ENCODE measurements at places on chromosomes 2 and 18. TPM values are rescaled to one million over a fixed set of nuclear protein-coding genes. Genes with fewer than 3 reads are reported as not detected.

DNA sequence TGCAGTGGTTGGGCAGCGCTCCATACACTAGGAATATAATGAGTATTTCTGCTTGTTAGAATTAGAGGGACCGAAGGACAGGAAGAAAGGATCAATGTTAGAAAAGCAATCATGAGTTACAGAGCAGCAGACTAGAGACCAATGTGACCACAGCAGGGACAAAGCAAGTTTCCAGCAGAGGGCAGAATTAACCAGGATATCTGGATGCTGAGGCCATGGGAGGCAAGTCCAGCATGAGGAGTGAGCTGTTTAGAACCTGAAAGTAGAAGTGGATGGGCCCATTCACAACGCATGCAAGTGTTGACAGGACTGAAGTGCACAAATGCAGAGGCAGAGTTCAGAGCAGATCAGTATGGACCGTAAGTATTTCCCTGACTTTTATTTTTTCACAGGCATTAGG, 910.4 kb upstream of the GYPC start:
- peak; percentile 48 for DNase-seq

GRCh38 chr2:224570328-224570993, 14.7 kb downstream of the CUL3 start:
- DNase-seq, result no peak

GRCh38 chr2:58032764-58033080, 13.9 kb upstream of the VRK2 start:
- DNase-seq, result no peak

DNA sequence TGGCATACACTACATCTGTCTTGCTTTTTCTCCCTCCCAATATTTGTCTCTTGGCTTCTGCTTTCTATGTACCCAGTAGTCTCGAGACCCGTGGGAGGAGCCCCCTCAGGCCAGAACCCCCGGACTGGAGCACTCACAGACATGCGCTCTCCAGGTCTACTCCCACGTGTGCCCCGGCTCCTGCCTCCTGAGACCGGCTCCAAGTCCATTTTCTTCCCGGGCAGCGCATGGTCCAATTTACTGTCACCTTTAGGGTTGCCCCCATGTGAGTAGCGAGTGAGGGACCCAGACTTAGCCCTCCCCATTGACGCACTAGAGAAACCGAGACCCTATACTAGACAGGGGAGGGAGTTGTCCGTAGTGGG, 11.8 kb upstream of the TEX51 start:
- DNase-seq, result no peak

DNA sequence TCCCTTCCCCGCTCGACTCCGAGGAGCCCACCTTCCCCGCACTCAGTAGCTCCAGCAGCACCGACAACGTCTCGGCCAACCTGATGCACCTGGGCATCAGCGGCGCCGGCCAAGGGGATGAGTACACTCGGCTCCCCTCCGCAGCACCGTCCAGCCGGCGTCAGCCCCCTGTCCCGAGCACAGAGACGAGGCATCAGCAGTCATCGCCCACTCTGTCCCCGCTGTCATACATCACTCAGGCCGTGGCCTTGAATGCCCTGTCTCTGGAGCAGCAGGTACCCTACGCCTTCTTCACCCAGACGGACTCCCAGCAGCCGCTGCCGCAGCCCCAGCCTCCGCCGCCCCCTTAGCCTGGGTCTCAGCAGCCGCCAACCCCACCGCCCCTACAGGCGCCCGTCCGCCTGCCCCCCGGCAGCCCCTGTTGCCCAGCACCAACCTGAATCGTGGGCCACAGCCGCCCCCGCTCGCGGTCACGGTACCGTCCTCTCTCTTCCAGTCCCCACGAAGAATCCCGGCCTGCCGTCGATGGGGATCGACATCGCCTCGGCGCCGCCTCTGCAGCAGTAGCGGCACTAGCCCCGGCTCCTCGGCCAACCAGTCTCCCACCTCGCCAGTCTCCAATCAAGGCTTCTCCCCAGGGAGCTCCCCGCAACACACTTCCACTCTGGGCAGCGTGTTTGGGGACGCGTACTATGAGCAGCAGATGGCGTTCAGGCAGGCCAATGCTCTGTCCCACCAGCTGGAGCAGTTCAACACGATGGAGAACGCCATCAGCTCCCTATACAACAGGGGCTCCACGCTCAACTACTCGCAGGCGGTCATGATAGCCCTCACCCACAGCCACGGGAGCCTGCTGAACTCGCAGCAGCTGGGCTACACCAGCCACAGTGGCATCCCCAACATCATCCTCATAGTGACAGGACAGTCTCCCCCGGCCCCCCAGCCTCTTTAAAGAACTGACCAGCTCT, 1195.9 kb upstream of the CHAC2 start:
- no peak for DNase-seq

GRCh38 chr2:147844697-147845410, at the start of gene ACVR2A:
Gene ACVR2A (plus strand): TSS chr2:147845029. CDS start chr2:147845153, 124 bp downstream.
- DNase-seq, result peak; percentile 55

The GMPPA gene
- 43.8 TPM for polyA plus RNA-seq

- no peak for DNase-seq
Observed at GRCh38 chr18:54389143-54389505, 31.4 kb downstream of the C18orf54 start.

DNA sequence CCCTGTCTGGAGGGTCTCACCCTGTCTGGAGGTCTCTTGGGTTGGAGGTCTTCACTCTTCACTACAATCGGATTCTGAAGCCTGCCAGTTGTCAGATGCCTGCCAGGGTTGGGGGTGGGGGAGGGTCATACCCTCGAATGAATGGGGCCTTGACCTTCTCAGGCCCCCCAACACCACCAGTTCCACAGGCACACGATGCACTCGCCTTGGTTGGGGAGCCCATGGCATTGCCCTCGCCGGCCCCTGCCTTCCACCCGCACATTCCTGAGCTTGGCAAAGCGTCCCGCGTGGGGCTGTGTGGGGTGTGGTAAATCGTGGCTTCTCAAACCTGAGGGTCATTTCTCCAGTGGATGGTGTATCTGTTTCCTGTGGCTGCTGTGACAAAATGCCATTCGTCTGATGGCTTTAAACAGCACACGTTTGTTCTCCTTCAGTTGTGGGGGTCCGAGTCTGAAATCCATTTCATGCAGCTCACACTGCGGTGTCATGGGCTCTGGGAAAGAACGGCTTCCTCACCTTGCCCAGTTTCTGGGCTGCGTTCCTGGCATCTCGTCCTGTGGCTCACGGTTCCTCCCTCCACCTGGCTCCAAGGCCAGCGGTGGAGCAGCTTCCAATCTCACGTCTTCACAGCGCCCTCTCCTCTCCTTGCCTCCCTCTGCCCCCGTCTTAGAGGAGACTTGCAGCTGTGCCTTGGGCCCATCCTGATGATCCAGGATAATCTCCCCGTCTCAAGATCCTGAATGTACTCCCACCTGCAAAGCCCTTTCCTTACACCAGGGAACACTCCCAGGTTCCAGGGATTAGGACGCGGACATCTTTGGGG, 38.0 kb upstream of the HPCAL1 start:
- DNase-seq, result no peak

- DNase-seq, result no peak
Observed at GRCh38 chr18:22466608-22467395, 49.1 kb upstream of the CTAGE1 start.

GRCh38 chr2:143802242-143802641, 673.0 kb downstream of the ARHGAP15 start:
- DNase-seq, result no peak

DNA sequence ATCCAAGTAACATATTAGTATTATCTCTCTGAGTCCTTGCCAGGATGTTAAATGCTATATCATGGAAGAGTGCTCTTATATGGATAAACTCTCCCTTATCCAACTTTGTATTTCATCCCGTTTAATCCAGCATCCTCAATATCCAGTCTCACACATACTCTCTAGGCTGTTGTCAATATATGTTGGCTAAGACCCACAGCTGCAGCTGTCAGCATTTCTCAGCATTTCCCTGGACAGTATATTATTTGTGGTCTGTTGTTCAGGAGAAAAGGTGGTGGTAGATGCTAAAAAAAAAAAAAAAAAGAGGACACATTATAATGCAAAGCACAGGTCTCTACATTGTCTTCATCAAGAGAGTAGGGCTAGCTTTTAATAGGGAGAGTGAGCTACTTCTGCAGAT, 1368.0 kb upstream of the ZEB2 start:
- no peak for DNase-seq

DNA sequence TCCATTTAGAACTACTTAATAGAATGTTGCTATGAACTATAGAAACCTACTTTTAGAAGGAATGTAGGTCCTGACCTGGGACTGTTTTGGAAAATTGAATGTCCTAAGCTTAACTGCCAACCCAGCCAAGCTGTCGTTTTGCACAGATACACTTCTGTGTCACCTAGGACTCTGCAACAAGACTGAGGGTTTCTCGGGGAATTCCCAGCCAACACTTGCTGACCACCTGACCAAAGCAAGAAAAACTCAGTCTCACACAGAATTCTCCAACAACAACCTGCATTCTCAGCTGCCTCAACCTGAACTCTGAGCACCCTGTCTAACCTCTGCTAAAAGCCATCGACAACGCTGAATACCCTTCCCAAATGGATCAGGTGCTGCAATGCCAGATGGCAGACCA, 128.2 kb downstream of the SS18 start:
- DNase-seq, result no peak

- DNase-seq, result no peak
Observed at GRCh38 chr18:45167631-45168280, 447.5 kb upstream of the SLC14A2 start.

The PCARE gene
- polyA plus RNA-seq, result 0.05 TPM

GRCh38 chr18:79587226-79587741, 92.3 kb upstream of the CTDP1 start:
- DNase-seq, result no peak

DNA sequence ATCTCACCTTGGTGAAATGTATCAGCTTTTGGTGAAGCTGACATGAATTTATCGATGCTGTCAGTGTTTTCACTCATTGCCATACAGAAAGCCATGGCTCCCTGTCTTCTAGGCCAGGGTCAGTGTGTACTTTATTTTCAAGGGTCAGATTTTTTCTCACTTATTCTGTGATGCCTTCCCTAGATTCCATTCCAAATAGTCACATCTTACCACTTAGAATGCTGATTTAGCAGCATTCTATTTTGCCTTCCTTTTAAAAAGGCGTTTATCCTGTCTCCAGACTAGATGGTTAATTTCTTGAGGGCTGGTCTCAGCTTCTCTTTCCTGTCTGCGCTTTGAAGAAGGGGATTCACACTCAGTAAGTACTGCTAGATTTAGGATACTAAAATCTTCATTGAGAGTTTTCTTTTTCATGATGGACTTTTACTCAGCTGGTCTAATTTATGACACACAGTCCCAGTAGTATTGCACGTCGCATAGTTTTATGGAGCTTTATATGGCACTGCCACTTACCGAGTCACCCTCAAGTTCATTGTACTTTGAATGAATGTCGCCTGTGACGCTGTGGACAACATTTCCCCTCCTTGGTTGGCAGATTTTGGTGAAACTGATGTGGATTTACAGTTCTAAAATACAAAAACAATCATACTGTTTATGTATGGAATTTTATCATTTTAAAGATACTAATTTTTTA, 194.0 kb downstream of the ZNF407 start:
- DNase-seq, result no peak

GRCh38 chr2:64837925-64838641, 151.1 kb upstream of the SLC1A4 start:
- DNase-seq, result no peak

DNA sequence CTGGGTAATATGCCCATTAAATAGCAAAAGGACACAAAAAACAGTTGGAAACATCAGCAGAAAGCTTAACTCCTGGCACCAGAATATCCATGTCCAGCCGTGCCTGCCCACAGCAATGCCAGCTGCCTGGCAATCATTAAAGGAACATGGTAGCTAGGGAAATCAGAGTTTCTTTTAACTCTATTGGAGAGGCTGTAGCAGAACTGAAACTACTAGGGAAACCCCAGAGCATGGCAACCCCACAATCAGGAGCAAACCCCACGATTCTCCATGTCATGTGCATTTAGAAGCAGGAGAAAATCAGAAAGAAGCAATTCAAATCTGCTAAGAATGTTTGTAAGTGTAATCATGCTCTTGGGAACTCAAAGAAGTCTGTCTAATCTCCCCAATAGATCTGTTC, 409.0 kb upstream of the SMIM21 start:
- DNase-seq, result no peak

GRCh38 chr2:20757405-20758090, 65.4 kb downstream of the LDAH start:
- DNase-seq, result no peak

DNA sequence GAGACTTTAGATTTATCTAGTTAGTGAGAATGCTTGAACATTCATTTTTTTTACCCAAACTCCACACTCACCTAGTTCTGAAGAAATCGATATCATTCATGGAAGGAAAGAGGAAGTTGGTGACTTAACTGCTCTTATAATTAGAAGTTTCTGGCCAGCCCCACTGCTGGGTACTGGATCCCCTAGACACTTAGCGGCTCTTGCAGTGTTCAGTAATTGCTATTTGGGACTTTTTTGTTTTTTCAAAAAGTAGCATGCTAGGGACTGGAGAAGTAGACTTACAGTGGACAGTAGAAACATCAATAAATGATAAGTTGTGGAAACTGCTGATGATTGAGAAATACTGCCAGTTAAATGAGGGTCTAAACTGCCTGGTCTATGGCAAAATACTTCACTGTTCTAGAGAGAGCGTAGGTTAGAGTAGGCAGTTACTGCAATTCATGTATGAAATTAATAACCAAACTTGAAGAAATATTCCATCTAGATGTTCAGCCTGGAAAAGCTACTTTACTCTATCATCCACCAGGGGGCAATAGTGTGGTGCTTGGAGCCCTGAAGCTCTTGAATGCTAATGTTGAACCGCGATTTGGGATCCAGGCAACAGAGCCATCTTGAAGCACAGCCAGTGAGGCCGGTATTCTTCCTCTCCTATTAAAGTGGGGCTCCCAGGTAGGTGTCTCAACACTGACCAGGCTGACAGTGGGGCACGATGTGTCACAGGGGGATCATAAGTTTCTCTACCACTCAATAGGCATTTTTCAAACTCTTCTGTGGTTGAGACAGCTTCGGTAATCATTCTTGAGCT, 146.1 kb upstream of the SESTD1 start:
- DNase-seq, result no peak

The PSMG2 gene
- 85.6 TPM for polyA plus RNA-seq

GRCh38 chr2:224173210-224173609, 134.1 kb upstream of the SERPINE2 start:
- no peak for DNase-seq

The BOD1L2 gene
- polyA plus RNA-seq, result not detected

The SERPINB10 gene
- polyA plus RNA-seq, result 0.11 TPM

The KRTCAP3 gene
- 7.6 TPM for polyA plus RNA-seq

DNA sequence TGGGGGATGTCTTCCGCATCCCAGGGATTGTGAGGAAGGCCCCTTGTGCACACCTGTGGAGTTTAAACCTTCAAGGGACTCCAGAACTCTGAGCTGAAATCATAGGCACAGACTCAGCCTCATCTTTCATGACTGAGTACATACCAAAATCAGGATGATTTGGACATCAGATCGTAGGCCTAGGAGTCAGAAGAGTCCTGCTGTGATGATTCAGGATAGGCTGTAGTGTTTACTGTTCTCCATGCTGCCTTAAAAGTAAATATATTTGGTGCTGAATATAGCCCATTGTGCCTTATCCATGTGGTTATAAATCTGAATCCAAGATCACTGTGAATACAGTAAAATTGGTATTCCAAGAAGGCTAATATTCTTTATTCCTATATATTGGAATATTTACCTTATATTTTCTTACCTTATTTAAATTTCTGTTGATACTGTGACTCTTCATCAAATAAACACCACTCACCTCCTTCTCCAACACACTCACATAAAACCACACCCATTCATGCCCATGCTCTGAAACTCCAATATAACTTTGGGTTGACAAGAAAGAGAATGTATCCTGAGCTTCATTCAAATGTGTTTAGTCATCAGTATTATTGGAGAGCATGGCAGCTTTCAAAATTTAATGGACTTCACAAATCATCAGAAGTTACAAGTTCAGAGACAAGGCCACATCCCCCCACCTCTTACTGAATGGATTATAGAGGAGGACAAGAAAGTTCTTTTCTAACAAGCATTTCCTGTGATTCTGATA, 561.4 kb upstream of the LINC00305 start:
- no peak for DNase-seq

The KIAA2012 gene
- polyA plus RNA-seq, result 0.38 TPM

The CNRIP1 gene
- polyA plus RNA-seq, result 51.5 TPM

Measured in left renal pelvis (tissue), 4 donors.